Activated T-cell treated with anti-CD3 and anti-CD28 coated beads for 1 hour (primary cell): ENCODE measurements at places on chromosomes 3 and 15.

DNA sequence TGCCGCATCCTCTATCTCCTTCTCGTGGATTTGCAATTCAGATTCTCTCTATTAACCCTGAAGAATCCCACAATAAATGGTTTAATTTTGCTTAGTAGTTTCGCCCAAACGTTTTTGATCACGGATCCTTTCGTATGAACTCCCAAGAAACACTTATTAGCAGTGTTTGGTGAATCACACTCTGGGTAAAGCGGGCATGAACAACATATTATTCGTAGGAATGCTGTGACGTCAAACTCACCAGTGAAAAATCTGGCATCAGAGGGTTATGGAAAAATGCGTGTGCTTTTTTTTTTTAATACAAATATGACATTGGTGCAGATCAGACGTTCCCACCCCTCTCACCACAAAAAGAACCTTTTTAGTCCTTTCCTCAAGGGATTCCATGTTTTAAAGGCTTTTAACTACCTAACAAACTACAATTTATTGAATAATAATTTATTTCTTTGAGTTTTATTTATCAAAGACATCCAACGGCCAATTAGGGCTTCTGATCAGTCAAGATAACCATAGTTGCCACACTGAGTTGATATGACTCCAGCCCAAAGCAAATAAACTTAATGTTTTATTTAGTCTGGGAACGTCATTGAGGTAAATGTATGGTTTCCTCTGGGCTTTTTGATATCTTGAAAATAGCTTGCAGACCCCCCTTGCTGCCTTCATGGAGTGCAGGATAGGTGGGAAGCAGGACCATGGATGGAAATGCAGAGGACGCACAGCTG lies 45.5 kb upstream of the CGNL1 start:
- no peak for DNase-seq

GRCh38 chr3:194117104-194117845 lies 18.7 kb upstream of the HES1 start:
- DNase-seq = no peak

- DNase-seq = no peak
Measured at GRCh38 chr15:92366381-92366780, 27.3 kb upstream of the ST8SIA2 start.

- DNase-seq = no peak
Measured at GRCh38 chr15:87570206-87570605, 686.3 kb downstream of the NTRK3 start.

GRCh38 chr15:30985081-30985531 lies 6.3 kb downstream of the MTMR10 start:
- no peak for DNase-seq

GRCh38 chr3:128503751-128504532 lies 10.9 kb upstream of the GATA2 start:
- DNase-seq = no peak

- DNase-seq = no peak
Measured at GRCh38 chr3:194265505-194265892, 85.6 kb downstream of the CPN2 start.

- no peak for DNase-seq
Measured at GRCh38 chr15:99403597-99403996, 152.3 kb downstream of the LRRC28 start.

DNA sequence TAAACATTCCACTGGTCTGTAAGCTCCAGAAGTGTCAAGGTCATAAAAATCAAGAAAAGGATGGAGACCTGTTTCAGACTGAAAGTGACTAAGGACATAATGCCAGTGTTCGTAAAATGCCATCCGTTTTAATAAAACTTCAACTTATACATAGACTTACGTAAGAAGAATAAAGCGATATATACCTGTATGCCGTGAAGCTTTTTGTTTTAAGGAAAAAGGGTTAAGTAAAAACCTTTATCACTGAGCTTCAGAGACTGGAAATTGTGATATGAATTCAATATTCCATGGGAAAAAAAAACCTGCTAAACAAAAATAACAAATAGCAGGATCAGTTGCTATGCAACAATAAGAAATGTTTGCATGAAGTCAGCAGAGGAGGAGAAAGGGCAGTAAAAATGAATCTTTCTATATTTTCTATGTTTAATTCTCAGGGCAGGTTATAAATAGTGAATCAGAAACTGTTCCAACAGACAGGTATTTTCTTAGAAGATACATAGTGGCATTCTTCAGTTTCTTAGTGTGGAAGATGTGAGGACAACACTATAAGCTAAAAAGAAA lies 42.5 kb downstream of the CHSY1 start:
- DNase-seq = no peak

DNA sequence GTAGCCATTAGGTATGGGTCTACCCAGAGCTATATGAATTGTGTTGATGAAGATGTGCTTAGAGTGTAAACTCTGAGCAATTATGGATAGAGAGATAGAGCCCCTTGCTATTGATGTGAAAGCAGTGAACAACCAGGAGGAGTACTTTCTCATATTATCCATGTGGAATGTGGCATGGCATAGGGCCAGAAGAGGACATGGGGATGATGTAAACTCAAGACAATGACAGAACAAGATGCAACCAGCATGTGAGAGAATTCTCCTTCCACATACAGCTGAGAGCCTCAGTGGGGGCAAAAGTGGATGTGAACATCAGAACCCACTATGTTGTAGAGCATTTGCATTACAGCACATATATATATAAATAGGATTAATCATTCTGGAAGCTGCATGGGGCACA lies 36.4 kb upstream of the BNC1 start:
- DNase-seq = no peak

DNA sequence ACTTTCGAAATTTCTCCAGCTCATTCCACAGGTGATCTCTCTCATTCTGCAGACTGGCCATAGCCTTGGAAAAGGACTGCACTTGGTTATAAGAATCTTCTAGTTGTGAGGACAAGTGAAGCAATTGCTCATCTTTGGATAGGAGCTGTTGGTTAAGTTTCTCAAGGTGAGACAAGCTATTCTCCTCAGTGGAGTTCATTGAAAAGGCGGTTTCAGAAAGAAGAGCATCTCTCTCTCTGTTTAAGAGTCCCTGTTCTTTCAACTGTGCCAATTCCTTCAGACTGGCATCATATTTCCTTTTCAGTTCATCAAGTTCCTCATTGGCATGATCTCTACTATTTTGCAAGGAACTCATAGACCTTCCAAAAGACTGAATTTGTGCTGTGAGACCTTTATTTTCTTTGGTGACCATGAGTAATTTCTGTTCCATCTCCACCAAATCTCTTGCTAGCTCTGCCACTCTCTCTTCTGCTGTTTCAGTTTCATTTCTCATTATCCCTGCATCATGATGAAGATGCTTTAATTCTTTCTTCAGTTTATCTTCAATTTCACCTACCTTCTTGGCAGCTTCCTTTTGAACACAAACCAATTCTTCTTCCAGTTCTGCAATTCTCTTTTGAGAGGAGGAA lies 30.2 kb upstream of the HCLS1 start:
- DNase-seq = no peak

GRCh38 chr3:178603735-178604134 lies 67.5 kb downstream of the KCNMB2 start:
- DNase-seq = no peak

GRCh38 chr3:136992115-136992514 lies 34.3 kb downstream of the IL20RB start:
- DNase-seq = no peak

GRCh38 chr3:63462732-63463131 lies 184.6 kb downstream of the SYNPR start:
- no peak for DNase-seq

DNA sequence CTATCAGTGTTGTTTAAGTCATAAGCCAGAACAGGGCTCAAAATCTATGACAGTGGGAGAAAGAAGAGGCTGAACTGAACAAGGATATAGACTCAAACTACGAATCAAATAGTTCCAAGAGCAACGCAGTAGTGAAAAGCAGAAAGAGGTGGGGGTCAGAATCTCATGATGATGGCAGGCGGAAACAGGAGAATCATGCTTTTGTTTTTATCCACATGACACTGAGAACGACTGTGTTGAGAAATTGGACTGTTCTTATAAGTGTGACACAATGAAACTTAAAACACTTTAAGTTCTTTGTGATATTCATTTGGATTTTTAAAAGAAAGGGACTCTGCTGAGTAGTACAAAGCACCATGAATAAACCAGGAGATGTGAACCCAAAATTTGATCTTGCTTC lies 309.4 kb downstream of the ULK4 start:
- no peak for DNase-seq

GRCh38 chr3:138511945-138512344 lies 77.5 kb downstream of the ESYT3 start:
- DNase-seq = no peak

DNA sequence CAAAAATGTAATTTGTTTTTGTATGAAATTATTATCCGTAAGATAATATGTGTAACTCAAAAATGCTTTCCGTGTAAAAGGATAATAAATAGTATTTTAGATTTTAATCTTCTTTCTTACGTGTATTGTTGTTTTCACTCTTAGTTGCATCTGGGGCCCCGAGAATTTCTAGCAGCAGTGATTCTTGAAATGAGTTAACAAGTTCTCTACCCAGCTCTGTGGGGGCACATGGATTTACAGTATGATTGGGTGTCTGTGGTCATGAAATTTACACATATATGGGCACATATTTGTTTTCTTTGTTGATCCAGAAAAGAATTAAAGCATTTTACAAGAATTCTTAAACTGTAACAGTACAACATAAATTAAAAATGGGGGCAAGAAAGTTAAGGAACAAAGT lies 145.9 kb upstream of the LRRFIP2 start:
- DNase-seq = no peak

GRCh38 chr3:31196881-31197364 lies 302.5 kb upstream of the GADL1 start:
- no peak for DNase-seq

GRCh38 chr15:45307230-45307924 lies 55.3 kb downstream of the SLC28A2 start:
- no peak for DNase-seq

DNA sequence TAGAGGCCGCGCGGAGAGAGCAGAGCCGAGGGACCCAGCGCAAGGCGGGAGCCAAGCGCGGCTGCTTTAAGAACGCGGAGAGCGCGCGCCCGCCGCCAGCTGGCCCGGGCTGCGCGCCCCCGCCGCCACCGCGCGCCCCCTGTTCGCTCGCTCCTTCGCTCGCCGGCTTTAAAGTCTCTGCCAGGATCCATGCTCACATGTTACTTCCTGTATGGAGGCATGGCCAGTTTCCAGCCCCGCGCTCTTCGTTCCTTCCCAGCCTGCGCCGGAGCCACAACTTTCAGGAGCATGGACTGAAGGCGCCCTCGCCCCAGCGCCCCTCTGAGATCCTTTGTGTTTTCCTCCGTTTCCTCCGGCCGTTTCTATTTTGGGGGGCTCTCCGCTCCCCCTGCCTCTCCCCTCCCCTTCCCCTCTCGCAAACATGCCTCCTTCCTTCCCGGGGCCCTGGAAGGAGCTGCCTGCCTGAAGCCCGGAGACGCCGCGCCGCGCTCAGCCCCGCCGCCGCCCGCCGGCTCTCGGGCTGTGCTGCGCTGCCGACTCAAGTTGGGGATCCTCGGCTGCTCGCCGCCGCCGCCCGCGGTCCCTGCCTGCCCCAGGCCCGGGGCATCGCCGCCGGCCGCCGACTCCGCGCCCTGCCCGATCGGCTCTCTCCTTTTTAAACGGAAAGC lies at the start of gene PTPRG:
PTPRG (plus strand) TSS at position 198 of the 668 bp plus-strand sequence. CDS start 717 bp downstream, outside the sequence.
- DNase-seq = no peak

DNA sequence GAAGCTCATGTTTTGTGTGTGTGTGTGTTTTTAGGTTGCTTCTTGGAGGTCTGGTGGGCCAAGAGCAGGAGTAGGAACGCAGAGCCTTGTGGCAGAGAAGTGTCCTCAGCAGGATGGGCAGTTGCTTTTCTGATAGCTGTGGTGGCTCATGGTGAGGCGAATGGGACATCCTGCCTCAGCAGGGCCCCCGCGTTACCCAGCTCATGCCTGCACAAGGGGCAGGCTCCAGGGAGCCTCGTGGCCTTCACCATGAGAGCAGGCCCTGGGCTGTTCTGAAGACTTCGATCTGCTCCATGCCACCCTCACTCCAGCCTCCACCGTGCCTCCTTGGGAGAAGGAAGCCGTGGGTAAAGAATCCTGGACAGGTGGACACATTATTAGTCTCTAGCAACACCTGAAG lies 33.4 kb upstream of the CTXND1 start:
- DNase-seq = no peak

- DNase-seq = no peak
Measured at GRCh38 chr15:38335116-38335515, 82.5 kb downstream of the SPRED1 start.

DNA sequence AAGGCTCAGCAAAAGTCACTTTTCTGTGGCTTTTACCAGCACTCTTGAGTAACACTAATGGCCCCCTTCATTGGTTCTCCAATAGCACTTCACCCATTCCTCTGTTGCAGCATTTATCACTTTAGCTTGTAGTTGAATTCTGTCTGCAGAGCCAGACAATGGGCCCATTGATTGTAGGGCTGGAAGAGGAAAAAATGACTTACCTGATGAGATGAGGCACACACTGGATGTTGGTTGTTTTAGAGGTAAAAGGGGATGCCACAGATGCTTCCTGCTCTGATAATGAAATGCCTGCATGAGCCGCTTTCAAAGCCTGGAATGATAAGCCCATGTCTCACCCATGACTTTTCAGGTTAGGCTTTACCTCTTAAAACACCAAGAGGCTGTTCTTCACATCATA lies 64.3 kb downstream of the PLAAT1 start:
- DNase-seq = no peak
